ENCODE measurements at places on chromosomes 7 and 10.

GRCh38 chr10:98638920-98639319, 192.2 kb upstream of the HPS1 start:
- no peak for DNase-seq

- DNase-seq = no peak
Measured at GRCh38 chr10:43220657-43221418, 46.0 kb downstream of the RASGEF1A start.

DNA sequence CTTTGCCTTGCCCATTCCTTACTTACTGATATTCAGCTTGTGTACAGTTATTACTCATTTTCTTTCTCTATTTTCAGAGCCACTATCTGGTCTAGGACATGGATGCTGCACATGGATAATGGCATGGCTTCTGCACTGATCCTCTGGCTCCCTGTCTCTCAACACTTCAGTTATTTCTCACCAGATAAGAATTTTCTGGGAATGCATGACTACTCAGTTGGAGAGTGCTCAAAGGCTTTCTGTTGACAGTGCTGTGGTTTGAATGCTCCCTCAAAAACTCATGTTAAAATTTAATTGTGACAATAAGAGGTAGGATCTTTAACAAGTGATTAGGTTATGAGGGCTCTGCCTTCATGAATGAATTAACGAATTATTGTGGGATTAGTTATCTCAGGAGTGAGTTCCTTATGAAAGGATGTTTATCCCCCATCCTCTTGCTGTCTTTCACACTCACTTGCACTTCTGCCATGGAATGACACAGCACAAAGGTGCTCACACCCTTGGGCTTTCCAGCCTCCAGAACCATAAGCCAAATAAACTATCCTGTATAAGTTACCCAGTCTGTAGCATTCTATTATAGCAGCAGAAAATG, 16.1 kb upstream of the PIK3CG start:
- peak; percentile 93 for DNase-seq

- peak; percentile 96 for DNase-seq
Measured at GRCh38 chr10:124211921-124212320, 118.5 kb upstream of the CHST15 start.

DNA sequence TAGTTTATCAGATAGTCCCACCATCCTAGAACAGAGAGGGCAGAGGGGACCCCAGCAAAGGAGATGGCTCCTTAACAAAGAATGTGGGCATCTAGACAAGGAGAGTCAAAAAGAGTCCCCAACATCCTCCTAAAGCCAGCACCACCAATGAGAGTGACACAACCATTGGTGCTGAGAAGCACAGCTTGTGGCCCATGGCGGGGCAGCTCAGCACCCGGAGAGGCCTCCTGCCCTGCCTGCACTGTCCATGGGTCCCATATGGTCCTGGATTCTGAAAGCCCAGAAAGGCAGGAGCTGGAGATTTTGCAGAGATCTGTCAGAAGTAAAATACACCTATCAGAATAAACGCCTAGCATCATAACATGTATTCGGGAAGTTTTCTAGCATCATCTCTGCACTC, 311.8 kb upstream of the ZNF32 start:
- DNase-seq = no peak

- no peak for DNase-seq
Measured at GRCh38 chr7:149622444-149623210, 125.0 kb upstream of the ZNF746 start.

DNA sequence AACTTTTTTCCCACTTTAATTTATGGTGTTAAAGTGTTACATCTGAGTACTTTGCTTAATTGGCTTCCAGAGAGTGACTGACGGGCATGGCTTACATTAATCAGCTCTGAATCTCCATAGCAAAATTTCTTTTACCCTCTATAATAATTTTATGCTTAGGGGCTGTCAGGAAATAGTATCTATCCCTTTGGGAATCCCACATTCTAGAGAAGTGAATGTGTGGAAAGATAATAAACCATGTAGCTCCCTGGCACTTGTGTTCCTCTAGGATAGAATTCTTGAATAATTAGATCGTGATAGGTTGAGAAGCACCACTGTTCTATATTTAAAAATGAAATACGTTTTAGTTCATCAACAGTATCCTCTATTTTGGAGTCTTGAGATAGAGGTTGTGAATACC, 89.6 kb downstream of the DNAJB9 start:
- no peak for DNase-seq

DNA sequence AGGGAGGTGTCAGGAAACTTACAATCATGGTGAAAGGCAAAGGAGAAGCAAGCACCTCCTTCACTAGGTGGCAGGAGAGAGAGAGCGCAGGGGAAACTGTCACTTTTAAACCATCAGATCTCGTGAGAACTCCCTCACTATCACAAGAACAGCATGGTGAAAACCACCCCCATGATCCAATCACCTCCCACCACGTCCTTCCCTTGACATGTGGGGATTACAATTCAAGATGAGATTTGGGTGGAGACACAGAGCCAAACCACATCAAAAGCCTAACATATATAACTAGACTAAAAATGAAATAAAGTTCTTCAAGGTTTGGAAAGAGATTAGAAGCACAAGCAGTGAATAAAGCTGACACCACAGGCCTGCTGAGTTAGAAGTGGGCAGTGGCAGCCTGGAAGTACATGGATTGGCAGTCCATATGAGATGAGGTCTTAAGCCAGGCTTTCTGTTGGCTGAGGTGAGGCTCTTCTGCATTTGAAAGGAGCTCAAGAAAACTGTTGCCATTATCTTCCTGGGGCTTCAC, 96.4 kb upstream of the MDFIC start:
- no peak for DNase-seq

DNA sequence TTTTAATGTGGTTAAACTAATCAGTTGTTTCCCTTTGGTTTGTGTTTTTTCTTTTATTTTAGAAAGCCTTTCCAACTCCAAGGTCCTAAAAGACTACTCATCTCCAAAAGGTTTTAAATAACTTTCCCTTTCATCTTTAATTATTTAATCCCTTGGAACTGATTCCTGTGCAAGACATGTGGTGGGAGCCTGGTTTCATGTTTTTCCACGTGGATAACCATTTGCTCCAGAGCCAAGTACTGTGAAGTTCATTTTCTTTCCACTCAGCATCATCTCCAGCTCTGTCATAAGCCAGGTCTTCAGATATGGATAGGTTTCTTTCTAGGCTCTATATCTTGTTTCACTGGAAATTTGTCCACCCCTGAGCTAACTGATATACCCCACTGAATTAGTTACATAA, 16.7 kb downstream of the PPP1R3C start:
- peak; percentile 63 for DNase-seq

- no peak for DNase-seq
Measured at GRCh38 chr7:1580422-1581030, 10.7 kb upstream of the PSMG3 start.

DNA sequence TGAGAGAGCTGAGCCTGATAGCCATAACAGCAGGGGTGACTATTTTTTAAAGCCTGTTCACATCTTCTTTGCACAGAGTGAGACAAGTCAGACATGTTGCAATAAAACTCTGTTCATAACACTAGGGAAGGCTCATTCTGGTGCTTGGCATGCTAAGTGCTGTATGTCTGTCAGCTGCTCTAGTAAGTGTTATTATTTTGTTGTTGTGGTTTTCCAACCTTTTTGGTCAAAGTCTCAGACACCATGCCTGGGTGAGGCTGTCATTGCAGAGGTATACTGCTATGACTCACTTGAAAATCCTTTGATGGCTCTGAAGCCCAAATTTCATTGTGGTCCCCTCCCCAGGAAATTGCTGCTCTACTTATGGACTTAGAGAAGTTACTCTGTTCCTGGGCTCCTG, 129.7 kb downstream of the ADRA2A start:
- DNase-seq = no peak

DNA sequence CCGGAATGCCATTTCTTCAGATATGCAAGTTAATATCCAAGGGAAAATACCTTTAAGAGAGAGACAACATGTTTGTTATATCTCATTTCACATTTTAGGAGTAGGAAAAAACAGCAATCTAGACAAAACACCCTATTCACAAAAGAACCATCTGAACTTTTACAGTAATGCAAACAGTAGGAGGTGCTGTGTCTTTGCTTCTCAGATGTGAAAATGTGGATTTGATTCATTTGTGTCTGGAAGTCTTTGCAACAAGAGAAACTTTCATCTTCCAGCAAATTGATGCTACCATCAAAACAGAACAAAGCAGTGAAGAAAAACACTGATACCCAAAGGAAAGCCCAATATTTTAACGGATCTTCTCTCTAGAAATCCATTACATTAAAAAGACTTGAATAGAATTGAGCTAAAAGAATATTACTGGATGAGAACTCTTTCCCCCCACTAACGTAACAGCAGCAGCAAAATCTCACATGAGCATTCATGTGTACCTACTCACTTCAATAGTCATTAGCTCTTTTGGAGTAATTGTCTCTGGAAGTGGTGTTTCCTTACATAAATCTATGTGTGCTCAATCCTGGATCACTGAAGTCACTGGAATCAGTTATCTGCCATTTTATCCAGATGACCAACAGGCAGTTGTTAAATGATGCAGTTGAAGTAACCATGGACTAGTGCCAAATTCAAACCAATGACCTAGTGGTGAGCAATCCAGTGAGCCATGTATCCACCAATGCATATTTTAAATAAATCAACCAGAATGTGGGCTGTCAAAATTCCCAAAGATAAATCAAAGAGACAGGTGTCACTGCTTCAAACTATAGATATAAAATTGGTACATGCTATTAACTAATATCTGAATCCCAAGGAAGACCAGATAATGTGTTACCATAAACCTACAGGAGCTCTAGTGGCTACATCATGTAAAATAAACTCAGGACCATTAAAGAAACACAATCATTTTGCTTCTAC, 1.8 kb downstream of the SEMA3C start:
- DNase-seq = peak; percentile 92

GRCh38 chr10:31677195-31678138, 251.2 kb downstream of the ARHGAP12 start:
- DNase-seq = no peak

DNA sequence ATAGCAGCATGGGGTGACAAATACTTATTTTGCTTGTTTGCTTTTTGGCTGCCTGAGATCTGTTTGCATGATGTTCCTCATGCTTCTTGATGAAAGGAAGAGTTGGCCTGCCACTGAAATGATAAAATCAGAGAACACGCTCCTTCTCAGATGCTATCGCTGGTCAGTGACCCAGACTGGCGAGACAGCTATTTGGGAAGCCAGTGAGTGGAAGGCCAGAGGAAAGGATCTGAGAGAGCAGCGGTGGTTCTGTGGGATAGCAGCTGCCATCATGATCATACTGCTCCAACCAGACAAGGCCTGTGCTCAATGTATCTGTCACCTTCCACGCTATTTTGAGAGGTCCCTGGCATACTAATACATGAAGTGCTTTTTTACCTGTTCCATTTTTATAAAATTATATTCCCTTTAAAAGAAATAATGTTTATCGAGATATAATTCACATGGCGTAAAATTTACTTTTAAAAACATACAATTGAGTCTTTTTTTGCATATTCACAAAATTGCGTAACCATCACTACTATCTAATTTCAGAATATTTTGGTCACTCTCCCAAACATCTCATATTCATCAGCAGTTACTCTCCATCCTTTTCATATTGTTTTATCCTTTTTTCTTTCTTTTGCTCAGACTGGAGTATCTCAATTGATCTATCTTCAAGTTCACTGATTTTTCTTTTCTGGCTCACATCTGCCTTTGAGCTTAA, 695.1 kb downstream of the TNS3 start:
- no peak for DNase-seq

GRCh38 chr10:120174491-120174890, 282.0 kb downstream of the SEC23IP start:
- no peak for DNase-seq

DNA sequence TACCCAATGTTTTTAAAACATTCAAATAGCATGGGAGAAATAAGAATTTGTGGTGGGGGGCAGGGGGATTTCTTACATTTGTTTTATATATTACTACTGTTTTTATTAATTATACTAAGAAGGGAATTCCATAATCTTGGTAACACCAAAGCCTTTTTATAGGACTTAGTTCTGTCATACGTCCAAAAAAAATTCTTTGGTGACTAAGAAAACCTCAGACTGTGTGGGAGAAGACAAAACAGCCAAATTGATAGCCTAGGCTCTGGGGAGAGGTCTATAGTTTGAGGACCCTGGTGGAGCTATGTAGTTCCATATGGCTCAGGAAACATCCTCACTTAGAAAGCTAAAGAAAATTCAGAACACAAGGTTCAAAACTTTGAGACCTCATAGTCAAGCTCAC, 23.4 kb downstream of the ACSM6 start:
- peak; percentile 56 for DNase-seq

- DNase-seq = no peak
Measured at GRCh38 chr10:24884793-24885192, 67.6 kb downstream of the PRTFDC1 start.

GRCh38 chr10:128877936-128878335, 589.1 kb upstream of the MGMT start:
- DNase-seq = no peak

All from M059J (cell line).